ENCODE measurements at places on chromosomes 1 and 21.

DNA sequence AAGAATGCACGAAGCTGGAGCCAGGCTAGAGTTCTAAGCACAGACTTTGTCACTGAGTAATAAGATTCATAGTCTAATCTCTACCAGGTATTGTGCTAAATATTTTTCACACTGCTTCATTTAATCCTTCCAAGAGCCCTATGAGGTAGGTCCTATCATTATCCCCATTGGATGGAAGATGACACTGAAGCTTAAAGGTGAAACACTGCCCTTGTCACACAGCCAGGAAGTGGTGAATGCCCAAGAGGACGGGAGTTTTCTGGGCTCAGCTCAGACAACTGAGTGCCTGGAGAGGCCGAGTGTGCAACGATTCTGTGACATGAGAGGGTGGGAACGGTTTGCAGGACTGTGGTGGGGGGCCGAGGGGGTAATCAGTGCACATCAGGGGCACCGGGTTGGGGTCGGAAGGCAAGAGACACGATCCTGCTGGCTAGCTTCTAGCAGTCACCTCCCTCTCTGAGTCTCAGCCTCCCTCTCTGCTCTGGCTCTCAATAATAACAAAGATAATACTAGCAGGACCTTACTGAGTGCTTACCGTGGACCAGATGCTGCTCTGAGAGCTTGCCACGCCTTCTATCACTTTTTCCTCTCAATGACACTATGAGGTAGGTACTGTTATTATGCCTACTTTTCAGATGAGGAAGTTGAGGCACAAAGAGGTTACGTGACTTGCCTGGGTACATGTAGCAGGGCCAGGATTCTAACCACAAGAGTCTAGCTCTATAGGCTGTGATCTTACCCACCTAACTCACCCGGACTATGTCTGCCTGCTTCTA lies 12.4 kb downstream of the KCNQ4 start:
- DNase-seq, result no peak

DNA sequence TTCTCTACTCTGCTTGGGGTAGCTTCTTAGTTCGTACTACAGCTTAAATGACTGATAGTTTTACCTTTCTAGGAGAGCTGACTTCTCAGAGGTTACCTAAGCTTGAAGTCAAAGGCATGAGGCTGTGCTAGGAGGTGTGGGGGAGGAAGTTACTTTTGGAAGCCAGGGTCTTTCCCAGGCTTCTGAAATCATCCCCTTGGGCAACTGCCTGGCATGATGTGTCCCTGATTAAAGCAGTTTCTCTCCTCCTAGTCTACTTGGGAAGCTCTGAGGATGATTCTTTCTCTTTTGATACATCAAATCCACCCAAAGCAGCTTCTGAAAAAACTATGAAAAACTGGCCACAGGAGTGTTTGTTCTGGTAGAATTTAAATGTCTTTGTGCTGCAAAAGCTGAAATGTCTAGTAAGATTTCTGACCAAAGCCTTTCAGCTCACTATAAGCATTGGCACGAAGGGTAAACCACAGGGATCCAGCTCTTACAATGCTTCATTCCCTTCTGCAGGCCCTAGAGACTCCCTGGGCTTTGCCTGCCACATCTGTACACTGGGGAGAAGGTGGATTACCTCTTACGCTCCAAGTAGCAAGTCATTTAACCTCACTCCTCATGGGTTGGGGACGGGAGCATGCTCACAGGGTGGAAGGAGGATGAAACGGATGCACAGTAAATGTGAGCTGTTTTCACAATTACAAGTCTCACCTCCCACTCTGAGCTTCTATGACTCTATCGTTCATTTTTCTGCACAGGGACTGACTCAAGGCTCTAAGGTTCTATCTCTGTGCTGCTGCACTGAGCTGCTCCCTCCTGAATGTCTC lies 59.6 kb downstream of the RUNX1 start:
- DNase-seq, result no peak

- no peak for DNase-seq
Observed at GRCh38 chr1:94253456-94254017, 16.2 kb upstream of the ARHGAP29 start.

- DNase-seq, result no peak
Observed at GRCh38 chr1:180954801-180955165, 42.1 kb downstream of the KIAA1614 start.

DNA sequence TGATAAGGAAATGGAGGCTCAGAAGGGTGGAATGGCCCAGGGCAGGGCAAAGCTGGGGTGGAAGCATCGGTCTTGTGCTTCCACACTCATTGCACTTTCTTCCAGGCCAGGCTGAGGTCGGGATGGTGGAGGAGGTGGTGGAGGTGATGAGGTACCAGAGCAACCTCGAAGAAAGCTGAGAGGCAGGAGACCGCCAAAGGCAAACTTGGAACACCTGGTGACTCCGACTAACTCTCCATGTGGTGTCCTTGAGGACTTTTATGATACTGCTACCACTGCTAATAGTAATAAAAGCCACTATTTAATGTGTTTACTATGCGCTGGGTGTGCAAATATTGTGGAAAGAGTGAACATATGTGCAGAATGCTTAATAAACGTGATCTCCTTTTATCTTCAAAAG lies 16.9 kb upstream of the BTG2 start:
- no peak for DNase-seq

GRCh38 chr1:227899141-227899819 lies 48.5 kb downstream of the WNT9A start:
- no peak for DNase-seq

GRCh38 chr1:46621930-46622329 lies 5.3 kb upstream of the MOB3C start:
- DNase-seq, result no peak

DNA sequence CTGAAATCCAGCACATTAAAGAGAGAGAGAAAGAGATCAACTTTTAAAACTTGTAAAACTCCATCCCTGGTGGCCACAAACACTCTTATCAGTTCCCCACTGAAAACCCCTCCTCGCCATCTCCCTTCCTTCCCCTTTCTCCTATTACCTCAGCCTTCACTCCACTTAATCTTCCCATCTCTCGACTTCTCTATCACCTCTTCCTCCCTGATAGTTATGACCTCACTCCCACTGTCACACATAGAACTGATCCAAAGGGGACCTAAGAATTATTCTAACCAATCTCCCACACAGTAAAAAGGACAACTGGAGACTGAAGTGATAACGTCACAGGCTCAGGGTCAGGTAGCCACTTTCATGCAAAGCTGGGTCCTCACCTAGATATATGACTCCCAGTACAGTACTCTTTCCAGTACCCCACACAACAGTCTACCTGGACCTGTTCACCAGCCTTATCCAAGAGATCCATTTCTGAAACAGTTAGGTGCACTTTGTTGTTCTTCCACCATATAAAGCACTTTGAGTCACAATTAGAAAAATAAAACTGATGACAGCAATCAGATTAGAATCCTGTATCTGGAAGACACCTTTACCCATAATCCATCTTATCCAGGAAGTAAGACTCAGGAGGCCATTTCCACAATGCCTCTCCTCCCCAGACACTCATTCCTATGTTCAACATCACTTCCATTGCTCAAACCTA lies 324.8 kb downstream of the SMYD3 start:
- no peak for DNase-seq

GRCh38 chr1:235077571-235078479 lies 50.8 kb downstream of the TOMM20 start:
- DNase-seq, result peak; percentile 72

DNA sequence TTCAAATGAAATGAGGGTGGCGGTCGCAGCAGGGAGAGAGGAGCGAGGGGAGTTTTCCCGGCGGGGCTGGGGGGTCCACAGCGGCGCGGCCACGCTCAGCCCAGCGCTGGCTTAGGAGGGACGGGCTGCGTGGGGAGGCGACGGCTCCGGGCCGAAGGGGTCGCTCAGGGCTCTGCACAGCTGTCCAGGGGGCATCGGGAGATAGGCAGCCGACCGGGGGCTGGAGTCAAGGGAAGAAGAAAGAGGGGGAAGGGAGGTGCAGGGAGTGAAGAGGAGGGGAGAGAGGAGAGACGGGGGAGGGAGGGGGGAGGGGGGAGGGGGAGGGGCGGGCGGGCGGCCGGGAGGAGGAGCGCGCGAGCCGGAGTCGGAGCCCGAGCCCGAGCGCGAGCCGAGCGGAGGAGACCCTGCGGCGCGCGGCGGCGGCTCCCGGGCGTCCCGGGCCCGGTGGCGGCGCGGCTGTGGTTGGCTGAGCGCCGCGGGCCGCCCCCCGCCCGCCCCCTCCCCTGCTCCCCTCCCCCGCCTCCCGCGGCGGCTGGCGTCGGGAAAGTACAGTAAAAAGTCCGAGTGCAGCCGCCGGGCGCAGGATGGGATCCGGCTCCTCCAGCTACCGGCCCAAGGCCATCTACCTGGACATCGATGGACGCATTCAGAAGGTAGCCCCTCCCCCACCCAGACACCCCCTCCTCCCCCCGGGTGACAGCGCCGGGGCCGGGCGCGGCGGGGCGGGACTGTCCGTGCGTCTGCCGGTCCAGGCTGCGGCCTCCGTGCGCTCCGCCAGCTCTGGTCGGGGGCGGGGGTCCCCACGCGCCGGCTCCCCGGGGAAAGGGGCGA lies at the start of gene PDE9A:
PDE9A (plus strand) TSS at position 391 of the 831 bp plus-strand sequence; CDS start at position 585, 194 bp downstream.
- no peak for DNase-seq

DNA sequence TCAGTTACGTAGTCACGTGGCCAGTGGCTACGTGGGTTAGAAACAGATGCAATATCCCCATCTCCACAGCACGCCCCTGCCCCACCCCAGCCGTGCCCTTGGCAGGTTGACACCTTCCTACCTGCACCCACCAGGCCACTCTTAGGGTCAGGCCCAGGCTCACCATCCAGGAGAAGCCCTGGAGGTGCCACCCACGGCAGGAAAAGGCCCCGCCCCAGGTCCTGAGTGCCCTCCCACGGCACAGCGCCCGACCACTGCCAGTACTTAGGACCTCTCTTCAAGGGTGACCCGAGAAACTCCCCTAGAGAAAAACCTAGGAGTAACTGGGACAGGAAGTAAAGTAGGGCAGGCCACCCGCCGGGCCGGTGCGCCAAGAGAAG lies 1.5 kb downstream of the C1orf35 start:
- DNase-seq, result no peak

DNA sequence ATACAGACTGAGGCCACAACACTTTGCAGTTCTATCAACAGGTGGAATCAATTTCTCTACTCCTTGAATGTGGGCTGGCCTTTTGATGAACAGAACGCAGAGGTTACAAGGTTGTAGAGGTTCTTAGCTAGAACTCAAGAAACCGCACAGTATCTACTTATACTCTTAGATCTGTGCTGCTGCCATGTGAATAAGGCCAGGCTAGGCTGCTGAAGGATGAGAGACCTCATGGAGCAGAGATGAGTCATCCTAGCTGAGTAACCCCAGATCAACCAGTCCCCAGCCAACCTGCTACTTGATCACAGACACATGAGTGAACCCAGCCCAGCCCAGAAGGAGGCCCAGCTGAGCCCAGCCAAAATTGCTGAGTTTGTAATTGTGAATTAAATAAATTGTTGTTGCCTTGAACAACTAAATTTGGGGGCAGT lies 35.3 kb upstream of the BCAR3 start:
- DNase-seq, result peak; percentile 67

DNA sequence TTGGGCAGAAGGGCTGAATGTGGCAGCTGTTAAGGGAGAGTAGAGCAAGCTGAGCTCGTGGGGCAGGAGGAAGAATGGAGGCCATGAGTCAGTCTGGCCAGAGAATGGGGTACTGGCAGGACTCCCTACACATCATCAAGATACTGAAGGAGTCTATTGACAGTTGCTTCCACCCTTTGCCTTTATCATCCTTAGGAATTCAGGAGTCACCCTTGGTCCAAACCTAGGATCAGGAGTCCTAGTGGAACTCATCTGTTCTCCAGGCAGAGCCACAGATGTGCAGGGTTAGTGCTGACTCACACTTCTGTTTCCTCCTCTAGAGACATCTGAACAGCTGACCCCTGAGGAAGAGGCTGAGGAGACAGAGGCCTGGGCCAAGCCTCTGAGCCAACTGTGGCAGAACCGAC lies 18.7 kb upstream of the ST3GAL3 start:
- DNase-seq, result no peak

DNA sequence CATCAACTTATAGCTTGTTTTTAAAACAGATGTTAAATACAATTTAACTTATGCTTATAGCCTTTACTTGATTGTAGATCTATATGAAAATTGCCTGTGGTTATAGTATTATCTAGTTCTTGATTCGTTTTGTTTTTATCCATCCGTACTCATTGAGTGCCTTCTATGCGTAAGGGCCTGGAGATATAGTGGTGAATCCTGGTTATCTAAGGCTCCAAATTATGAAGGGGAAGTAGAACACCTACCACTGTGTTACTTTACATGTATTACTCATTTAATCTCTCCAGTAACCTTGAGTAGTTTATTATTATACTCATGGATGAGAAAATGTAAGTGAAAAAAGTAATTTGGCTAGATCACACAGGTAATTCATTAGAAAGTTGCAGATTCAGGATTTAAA lies 121.8 kb downstream of the OSBPL9 start:
- DNase-seq, result no peak

DNA sequence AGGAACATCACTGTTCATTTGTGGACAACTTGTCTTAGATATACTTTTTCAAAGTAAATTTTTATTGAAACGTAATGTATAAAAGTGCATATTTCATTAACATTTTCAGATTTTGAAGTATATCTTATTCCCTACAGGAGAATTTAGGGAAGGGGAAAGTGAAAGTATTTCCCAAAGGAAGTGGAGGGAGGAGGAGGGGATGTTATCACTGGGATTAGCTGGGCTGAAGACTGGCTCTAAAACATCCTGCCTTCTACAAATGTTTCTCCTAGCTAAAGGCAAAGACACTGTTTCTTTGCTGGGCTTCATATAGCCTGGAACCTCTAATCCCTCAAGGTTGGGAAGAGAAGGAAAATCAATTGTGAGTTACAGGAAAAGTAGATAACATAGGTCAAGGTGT lies 7.1 kb upstream of the ZNF697 start:
- no peak for DNase-seq

GRCh38 chr1:220734571-220735326 lies 13.4 kb upstream of the MTARC2 start:
- no peak for DNase-seq

- no peak for DNase-seq
Observed at GRCh38 chr21:33406493-33406892, 3.3 kb downstream of the IFNGR2 start.

DNA sequence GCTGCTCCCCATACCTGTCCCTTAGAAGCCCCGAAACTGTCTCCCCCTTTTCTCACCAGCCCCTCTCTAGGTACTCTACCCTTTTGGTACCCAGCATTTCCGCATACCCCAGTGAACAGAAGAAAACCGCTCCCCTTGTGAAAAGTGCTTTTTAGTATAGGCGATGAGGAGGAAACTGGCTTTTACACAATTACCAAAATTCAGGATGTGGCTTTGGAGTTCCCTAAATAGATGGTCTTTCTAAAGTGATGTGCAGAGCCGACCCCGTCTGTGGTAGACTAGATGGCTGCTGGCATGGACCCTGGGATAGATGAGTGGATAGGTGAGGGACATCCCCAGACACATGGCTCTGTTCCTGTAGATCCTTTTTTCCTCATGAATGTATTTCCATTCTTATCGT lies 2.6 kb upstream of the PER3 start:
- DNase-seq, result no peak

- DNase-seq, result no peak
Observed at GRCh38 chr1:59422921-59423575, 126.2 kb downstream of the FGGY start.

- no peak for DNase-seq
Observed at GRCh38 chr1:18743233-18743632, 112.6 kb downstream of the PAX7 start.

GRCh38 chr1:240719953-240720700 lies 108.2 kb upstream of the GREM2 start:
- DNase-seq, result no peak

GRCh38 chr1:203217139-203217655 lies 12.3 kb downstream of the CHIT1 start:
- DNase-seq, result no peak
